ENCODE measurements at places on chromosomes 2 and 18.

DNA sequence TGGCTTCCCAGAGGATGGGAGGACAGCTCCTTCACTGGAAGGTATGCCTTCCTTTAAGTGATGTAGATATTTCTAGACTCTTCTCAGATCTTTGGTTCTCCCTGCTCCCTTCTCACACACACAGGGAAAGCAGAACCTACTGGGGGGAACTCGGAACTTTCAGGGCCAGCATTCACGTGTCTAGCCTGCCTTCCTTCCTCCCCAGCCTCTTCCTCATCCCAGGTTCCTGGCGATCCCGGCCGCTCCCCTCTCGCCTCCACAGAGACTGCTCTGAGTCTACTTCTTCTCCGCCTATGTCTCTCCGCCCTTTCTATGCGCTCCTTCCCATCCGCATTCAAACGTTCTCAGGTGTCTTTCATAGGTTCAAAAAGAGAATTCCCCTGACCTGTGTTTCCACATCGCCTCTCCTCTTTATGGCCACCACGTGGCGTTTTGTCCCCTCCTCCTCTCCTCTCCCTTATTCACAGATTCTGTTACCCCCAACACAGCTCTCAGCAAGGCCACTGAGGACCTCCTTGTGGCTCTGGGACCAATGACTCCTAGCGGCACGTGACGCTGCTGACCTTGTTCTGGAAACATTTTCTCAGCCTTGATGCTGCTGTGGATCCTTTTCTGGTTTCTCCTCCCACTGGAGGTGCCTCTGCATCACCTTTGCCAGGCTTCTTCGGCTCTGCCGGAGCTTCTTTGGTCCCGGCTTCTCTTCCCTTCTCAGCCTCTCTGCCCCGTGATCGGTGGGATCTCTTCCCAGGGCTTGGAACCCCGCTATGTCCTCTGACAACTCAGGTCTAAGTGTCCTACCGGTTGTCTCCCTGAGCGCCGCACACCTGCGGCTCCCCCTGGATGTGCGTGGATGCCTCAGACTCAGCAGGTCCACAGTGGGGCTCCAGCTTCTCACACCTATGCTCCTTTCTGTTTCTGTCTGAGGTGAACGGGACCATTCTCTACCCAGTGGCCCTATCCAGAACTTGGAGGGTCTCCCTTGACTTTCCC, 77.5 kb downstream of the VAPA start:
- DNase-seq = no peak

- DNase-seq = no peak
These were observed 27.9 kb downstream of the AOX1 start for GRCh38 chr2:200613692-200614091.

GRCh38 chr2:189261431-189261841, 81.9 kb upstream of the COL5A2 start:
- no peak for DNase-seq

DNA sequence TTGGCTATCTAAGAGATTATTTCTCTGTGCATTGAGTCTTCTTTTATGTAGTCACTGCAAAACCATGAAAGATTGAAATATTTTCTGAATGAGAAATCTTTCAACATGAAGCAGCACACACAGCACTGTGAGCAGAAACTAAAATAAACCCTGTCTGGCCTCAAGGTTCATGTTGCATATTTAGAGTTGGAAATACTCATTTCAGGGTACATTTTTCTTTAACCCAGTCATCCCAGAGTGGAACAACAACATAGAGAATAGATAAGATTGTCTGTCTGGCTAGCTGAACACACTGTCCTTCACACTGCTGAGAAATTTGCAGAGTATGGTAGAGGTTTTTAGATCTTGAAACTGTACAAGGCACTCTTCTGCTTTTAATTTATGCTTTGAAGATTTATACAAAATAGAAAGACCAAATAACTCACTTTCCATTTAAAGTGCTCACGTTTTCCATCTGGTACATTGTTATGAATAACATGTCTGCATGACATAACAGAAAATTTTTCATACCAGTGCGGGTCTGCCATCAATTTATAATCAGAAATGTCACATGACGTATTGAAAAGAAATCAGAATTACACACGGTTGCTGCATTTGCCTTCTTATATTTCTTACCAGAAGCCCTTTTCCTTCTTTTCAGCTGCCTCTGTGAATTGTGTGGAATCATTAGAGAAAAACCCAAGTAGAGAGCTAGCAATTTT, 25.0 kb upstream of the FN1 start:
- no peak for DNase-seq

GRCh38 chr2:133338224-133338623, 230.0 kb downstream of the NCKAP5 start:
- DNase-seq = no peak

GRCh38 chr2:29393676-29394075, 278.5 kb downstream of the CLIP4 start:
- no peak for DNase-seq

DNA sequence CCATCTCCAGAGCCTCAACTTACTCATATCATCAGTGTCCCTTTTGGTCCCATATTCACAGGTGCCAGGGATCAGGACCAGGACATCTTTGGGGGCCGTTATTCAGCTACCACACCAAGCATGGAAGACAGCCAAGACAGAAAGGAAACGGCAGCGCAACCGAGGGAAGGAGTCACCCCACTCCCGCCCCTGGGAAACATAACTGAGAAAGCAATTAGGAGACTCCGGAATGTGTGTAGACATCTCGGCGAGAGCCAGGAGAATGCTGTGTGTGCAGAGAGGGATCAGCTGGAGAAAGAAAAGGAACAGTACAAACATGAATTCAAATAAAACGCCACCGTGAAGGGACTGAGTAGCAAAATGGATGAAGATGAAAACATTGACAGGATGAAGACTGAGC, 13.4 kb upstream of the BOK start:
- DNase-seq = no peak

DNA sequence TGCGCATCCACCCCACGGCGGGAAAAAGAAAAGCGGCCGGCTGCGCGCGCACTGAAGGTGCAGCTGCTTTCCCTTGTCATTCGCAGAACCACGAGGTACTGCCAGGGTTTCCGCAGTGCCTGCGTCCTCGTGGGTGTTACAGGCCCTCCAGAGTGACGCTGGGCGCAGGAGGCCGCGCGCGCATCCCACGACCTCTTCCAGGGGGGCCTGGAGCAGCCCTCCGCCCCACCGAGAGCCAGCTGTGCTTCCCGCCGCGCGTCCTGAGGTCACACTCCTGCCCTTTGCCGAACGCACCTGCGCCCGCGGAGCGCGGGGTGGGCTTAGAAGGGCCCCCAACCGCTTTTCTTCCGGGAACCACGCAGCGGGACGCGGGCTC, 378 bp upstream of the IAH1 start:
- no peak for DNase-seq

GRCh38 chr2:196276421-196276820, 105.0 kb upstream of the STK17B start:
- DNase-seq = no peak

DNA sequence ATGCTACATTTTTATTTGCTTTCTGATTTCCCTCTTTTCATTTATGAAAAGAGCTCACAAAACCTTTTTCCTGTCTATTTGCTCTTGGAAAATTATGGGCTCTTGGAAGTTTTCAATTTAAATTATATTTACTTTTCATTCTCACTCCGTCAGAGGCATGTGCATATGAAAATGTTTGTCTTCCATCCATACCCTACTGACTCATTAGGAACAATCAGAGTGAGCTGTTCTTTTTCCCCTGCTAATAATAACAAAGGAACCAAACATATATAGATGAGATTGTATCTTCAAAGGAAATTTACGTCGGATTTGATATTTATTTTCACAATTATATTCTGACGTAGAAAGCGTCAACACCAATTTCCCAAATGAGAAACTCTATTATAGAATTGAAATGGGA, 1101.2 kb downstream of the TSN start:
- DNase-seq = no peak

DNA sequence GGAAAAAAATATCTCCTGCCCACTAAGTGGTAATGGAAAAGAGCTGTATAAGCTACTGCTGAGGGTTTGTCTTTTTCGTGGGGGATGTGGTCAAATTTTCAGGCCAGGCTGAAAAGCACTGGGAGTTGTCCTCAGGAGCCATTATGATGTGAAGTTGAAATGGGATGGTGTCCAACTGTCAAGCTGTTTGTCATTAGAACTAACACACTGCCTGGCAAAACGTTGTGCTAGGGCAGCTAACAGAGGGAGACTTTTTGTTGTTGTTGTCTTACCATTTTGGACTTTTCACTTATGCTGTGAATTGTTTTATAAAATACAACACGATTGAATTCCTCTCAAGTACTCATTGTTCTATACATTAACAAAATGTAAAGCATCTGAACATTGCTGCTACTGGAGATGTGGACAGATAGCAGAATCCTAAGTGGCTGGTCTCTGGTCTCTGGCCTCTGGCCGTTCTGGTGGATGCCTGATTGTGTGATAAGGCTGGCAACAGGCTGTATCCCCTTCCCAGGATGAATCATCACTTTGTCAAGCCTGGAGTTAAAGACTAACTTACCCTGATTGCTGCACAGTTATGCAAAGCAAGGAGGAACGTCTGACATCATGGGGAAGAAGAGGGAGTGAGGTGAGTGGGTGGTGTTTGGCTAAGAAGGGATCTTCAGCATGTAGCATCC, 2.3 kb downstream of the MYO1B start:
- no peak for DNase-seq

GRCh38 chr2:96873651-96874096, 3.8 kb upstream of the SEMA4C start:
- DNase-seq = no peak

GRCh38 chr2:190791976-190792575, 88.5 kb upstream of the GLS start:
- DNase-seq = no peak

GRCh38 chr2:217975626-217976025, 27.2 kb downstream of the TNS1 start:
- no peak for DNase-seq

DNA sequence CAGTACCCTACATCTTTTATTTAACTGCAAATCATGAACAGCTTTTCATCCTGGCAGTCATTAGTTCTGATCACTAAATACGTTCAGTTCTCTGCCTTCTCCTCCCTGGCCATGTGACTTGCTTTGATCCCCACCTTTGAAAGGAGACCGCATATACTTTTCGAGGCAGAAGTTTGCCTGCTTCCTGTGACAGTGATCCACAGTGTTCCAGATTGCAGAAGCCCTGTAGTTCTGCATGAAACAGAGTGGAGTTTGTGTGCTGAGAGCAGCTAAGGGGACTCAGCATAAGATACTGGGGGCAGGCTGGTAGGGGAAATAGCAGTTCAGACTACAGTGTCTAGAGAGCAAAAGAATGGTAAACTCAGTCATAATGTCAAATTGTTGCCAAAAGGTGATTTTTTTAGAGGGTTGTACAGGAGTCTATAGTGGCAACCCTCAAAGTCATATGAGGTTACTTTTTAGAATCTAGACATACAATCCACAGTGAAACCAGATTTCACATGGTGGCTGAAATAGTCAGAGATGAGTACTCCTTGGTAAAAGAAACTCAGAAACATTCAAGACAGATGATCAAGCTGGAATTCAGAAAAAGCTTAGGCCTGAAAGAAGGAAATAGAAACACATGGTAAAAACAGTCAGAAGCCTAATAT, 1800.4 kb upstream of the CELF4 start:
- DNase-seq = no peak

GRCh38 chr2:217289907-217290280, 430.0 kb upstream of the TNP1 start:
- DNase-seq = no peak

DNA sequence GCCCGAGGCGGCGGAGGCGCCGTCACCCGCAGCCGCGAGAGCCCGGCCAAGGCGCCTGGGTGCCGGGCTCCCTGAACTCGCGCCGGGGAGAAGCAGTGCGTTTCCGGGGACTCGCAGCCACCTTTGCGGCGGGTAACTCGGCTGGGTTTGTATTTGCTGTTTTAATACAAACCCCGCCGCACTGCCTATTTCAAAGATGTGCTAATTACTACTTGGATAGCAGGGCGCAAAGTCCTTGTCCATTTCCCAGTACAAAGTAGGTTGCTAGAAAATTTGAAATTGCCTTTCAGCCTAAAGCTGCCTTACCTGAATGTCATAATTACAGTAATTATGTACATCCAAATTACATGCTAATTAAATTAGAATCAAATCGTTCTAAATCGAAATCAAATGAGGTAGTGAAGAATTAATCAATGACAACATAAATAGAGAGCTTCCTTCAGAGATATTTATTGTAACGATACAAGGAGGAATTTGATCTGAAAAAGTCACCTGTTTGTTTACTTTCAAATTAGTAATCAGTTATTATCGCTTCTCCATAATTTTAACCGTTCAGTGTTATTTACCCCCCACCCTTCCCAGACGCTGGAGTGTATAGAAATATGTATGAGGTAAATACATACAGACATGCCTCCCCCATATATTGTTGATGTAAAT, 8.1 kb downstream of the SP9 start:
- no peak for DNase-seq

DNA sequence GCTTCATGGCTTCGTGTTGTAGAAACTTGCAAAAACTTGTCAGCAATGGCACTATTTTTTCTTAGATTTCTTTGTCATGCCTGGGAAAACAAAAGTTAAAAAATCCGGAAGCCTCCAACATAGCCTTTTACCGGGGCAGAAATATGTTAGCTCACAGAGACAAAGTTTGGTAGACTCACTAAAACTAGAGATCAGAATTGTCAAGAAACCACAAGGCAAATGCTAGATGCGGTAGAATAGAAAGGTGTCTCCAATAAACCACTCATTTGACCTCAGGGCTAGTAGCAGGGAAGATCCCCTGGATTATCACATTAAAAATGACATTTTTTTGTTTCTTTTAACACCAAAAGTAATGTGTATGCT, 405 bp downstream of the CASP10 start:
- DNase-seq = no peak

GRCh38 chr2:226223704-226224103, 575.9 kb downstream of the IRS1 start:
- no peak for DNase-seq

GRCh38 chr2:235543128-235543750, 49.4 kb downstream of the AGAP1 start:
- DNase-seq = no peak

- no peak for DNase-seq
These were observed 948.0 kb downstream of the DSC3 start for GRCh38 chr18:30094556-30094955.

DNA sequence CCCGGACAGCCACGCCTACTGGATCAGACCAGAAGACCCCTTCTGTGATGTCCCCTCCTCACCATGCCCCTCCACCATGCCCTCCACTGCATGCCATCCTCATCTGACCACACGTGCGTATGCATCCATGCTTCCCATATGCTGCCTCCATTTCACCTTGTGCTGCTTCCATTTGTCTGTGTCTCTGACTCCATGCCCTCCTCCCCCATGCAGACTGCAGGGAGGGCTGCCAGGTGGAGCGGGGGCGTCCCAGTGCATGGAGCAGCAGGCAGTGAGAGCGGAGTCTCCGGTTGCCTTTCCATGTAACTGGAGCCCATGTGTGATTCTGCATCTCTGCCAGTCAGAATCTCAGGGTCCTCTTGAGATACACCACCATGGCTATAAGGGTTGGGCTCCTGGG, 52.6 kb downstream of the COA5 start:
- DNase-seq = no peak

- no peak for DNase-seq
These were observed 40.1 kb downstream of the SLC4A1AP start for GRCh38 chr2:27703638-27704341.

- DNase-seq = no peak
These were observed 22.0 kb upstream of the ODC1 start for GRCh38 chr2:10469955-10470608.

- DNase-seq = no peak
These were observed 129.3 kb upstream of the REV1 start for GRCh38 chr2:99619151-99619550.

Measured in iPS DF 19.7 (cell line).